ENCODE measurements at places on chromosomes 3 and 15.

DNA sequence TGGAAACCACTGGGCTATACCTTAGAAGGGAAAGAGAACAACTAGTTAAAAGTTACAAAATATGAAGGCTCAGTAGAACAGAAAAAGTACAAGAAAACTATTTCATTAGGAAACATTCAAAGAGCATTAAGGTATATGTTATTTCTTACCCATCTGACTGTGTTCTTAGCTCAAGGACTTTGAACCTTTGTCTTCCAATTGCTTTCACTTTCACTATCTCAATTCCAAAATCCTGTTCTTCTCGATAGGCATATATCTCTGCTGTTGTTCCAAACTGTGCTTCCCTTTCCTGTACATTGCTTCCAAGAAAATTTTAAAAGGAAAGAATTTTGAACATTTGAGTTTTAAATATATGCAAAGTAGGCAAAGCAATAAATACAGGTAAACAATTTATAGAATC is 6.9 kb downstream of the CRBN start:
- DNase-seq, result no peak

- DNase-seq, result no peak
These were observed 156.3 kb downstream of the MTHFS start for GRCh38 chr15:79740561-79740960.

DNA sequence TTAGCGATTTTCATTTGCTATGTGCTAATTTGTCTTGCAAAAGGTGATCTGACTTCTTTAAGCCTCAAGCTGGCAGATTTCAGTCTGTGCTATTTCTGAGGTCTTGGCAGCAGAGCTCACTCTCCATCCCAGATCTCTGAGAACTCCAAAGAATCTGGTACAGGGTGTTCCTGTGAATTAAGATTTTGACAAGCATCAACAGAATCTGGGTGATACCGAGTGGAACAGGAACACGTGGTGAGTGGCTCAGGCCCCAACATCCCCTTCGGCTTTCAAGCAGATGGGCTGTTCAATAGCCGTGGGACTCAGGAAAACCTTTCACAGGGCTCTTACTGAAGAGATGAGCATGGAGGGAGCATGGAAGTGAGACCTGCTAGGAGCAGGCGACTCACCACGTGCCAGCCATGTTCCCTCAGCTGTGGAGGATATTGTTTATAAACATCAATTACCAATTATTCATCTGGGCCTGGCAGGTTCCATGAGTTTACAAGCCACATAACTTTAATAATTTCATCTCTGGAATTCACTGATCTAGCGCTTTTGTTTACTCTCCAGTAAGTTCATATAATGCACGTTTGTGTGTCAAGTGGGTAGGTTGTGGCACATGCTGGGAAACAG is 103.4 kb upstream of the SELENOK start:
- DNase-seq, result no peak

DNA sequence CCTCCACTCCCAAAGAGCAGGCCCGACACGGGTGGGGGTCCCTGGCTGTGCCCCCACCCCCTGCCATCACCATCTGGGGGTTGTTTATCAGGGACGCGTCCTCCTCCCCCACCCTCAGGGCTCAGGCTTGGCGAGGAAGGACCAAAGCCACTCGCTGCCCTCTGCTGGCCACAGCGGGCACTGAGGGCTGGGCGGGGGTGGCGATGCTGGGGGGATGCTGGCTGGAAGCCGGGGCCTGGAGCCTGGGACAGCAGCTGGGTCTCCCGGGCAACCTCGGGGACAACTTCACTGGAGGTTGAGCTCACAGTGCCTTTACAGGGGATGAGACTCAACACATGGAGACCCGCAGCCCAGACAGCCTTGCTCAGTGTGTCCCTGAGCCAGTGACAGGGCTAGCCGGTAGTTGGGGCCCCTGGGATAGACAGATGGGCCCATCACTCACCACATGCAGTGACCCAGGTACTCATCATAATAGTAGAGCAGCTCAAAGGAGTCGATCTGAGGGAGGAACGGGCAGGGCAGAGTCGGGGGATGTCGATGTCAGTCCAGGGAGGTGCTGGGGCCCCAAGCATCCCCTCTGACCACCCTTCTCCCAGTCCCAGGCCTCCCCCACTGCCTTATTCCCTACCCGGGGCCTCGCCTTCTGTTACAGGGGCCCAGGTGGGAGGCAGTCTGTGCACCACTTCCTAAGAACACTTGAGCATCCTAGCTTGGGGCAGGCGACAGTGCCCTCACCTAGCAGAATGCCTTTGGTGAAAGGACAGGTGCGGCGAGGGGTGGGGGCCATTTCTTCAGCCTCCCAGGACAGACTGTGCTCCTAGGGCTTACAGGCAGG is 5.9 kb upstream of the CALML4 start:
- DNase-seq, result peak; percentile 42

GRCh38 chr3:128193168-128193567 is 39.9 kb downstream of the EEFSEC start:
- no peak for DNase-seq

- no peak for DNase-seq
These were observed 43.6 kb upstream of the KY start for GRCh38 chr3:134694466-134694865.

GRCh38 chr3:81485444-81485865 is 276.0 kb downstream of the GBE1 start:
- DNase-seq, result peak; percentile 89

DNA sequence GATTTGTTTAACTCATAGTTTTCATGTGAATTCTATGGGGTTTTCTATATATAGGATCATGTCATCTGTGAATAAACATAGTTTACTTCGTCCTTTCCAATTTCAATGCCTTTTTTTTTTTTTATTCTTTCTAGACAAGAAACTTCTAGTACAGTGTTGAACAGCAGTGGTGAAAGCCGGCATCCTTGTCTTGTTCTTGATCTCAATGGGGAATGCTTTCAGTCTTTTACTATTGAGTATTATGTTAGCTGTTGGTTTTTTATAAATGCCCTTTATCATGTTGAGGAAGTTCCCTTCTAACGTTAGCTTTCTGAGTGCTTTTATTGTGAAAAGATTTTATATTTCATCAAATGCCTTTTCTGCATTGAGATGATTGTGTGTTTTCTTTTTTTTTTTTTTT is 69.0 kb downstream of the SLMAP start:
- DNase-seq, result no peak

- no peak for DNase-seq
These were observed 28.6 kb upstream of the STAG1 start for GRCh38 chr3:136780741-136781140.

DNA sequence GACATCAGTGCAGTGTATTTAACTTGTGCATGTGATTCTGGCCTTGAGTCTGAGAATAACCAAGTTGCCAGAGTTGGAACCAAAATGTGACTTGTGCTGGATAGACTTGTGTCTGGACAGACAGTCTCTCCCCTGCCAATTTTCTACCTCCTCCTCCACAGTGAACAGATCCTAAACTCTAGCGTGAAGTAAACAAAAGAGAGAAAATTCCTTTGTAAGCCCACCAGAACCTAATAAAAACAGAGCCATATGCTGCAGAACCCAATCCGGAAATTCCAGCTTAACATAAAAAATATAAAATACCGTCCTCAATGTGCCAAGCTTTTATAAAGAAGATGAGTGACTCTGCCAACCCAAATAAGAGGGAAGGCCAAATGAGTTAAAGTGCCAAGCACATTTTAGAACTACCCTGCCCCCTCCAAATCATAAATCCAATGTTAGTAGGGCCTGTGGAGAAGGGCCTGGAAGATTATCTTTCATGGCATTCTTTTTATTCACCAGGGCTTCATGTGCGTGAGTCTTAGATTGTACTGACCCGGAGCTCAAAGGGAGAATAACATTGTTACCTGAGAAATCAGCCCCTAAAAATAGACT is 344.6 kb upstream of the PROK2 start:
- DNase-seq, result no peak

GRCh38 chr3:64244011-64244942 is 19.0 kb upstream of the PRICKLE2 start:
- DNase-seq, result peak; percentile 60

DNA sequence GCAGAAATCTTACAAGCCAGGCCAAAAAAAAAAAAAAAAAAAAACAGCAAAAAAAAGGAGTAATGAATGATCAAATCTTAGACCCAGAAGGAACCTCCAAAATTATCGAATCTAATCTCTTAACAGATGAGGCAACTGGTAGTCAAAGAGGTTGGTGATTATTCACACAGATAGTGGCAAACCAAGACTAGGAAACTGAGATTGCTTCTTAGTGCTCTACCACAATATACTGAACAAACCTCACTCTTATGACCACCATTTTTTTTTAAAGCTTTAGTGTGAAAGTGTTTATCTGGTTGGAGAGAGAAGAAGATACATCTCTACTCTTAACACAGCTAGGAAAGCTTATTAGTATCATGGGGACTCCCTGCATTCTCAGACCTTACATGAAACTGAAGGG is 17.3 kb downstream of the ATOSA start:
- DNase-seq, result no peak

Data from fibroblast of mammary gland (primary cell).